Natural killer cell (primary cell): ENCODE measurements at places on chromosomes 5 and 9. TPM values are rescaled to one million over a fixed set of nuclear protein-coding genes. Genes with fewer than 3 reads are reported as not detected.
A peak's percentile ranks its signal among the peaks of the same experiment; 100 is the strongest.

The SOHLH1 gene
- not detected for total RNA-seq

- DNase-seq, result no peak
Measured at GRCh38 chr5:159161361-159162214, 47.8 kb downstream of the RNF145 start.

DNA sequence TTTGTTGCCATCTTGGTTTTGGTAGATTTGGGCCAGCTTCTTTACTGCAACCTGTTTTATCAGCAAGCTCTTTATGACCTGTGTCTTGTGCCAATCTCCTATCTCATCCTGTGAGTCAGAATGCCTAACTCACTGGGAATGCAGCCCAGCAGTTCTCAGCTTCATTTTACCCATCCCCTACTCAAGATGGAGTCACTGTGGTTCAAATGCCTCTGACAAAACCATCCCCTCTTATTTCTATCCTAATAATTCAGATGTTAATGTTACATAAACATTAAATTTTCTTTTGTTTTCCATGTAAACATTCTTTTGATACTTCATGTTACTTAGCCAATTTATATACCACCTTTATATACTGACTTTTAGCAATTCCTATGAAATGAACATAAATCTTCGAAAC is 746.3 kb downstream of the CDH18 start:
- DNase-seq, result no peak

The BARHL1 gene
- total RNA-seq, result not detected

DNA sequence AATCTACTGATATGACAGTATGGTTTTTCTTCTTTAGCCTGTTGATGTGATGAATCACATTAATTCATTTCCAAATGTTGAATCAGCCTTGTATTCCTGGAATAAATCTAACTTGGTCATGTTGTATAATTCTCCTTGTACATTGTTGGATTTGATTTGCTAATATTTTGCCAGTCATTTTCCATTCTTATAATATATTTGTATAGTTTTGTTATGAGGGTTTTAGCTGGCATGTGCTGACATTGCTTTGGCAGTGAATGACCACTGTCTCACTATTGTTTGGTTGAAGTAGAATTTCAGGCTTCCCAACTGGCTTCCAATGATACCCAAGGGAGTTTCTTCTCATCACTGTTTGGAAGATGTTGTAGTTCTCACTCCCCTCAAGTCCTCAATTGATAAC is 983.0 kb upstream of the PTPRD start:
- DNase-seq, result no peak

GRCh38 chr9:101371813-101372212 is 13.0 kb downstream of the BAAT start:
- DNase-seq, result no peak

The CDO1 gene
- total RNA-seq, result not detected

The DMGDH gene
- total RNA-seq, result 0.43 TPM

The PCDHB9 gene
- not detected for total RNA-seq

DNA sequence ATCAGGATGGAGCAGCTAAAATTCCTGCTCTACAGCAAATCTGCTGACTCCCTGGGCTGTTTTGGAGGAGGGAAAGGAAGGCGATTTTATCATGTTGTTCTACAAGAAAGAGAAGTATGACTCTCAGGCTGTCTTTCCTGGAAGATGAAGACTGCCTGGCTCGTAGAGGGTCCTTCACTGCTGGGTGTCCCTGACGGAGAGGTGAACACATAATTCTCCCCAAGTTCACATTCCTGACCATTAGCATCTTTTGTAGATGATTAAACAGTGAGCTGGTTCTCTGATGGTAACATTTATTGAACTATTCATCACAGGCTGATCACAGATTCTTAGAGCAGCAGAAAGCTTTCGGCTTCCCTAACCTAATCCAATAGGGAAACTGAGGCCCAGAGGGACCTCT is 212.4 kb upstream of the GLRA1 start:
- no peak for DNase-seq

The WDR38 gene
- total RNA-seq, result not detected

The CNTLN gene
- total RNA-seq, result 1.6 TPM

DNA sequence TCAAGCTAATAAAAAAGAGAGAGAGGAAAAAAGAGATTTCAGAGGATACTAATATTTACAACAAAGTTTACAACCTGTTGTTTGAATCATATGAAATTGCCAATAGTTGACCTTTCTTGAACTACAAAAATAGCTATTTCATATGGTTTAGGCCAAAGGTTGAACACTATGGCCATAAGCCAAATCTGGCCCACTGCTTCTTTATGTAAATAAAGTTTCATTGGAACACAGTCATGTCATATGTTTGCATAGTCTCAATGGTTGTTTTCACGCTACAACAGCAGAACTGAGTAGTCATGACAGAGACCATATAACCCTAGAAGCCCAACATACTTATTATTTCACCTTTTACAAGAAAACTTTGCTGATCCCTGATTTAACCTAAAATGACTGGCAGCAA is 20.9 kb downstream of the SEMA5A start:
- DNase-seq, result no peak

- no peak for DNase-seq
Measured at GRCh38 chr5:73732045-73732444, 106.0 kb downstream of the ARHGEF28 start.

GRCh38 chr9:2764353-2764752 is 47.0 kb downstream of the KCNV2 start:
- DNase-seq, result peak; percentile 20

DNA sequence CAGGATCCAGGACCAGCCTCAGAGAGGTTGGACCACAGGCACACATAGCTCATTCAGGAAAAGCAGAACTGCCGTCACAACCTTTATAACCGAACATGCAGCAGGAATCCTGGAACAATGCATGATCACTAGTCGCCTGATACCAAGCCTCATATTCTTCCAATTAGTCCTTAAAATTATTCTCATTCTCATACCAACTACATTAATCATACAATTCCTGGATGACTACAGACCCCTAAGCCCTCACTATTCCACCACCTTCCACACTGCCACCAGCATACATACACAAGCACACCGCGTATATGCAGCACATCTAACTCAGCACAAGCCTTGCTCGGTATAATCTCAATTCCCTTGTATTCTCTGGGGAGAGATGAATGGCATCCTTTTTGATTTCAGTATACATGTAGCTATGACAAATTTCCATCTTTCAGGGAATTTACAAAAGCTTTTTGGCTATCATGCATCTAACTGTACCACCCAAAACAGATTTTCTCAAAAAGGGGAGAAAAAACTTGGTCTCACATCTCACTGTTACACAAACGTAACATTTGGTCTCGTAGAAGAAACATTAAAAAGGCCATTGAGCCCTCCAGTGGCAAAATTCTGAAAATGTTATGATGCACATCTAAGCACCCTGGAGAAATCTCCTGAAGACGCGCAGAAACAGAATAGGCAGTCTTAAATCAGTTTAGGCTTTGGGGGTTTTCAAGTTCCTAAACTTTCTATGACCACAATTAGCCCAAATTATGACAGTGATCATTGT is 46.2 kb downstream of the MCTP1 start:
- no peak for DNase-seq

- DNase-seq, result no peak
Measured at GRCh38 chr5:61569353-61569752, 237.3 kb downstream of the ZSWIM6 start.

The C6 gene
- total RNA-seq, result not detected

The F2R gene
- total RNA-seq, result 53.9 TPM

- DNase-seq, result no peak
Measured at GRCh38 chr5:35608881-35609779, 8.5 kb upstream of the SPEF2 start.

The CNTRL gene
- total RNA-seq, result 59.1 TPM

GRCh38 chr5:168274406-168274805 is 17.0 kb upstream of the WWC1 start:
- no peak for DNase-seq

GRCh38 chr9:117448066-117448465 is 33.2 kb upstream of the ASTN2 start:
- no peak for DNase-seq

GRCh38 chr9:114494776-114495569 is 10.3 kb downstream of the WHRN start:
- DNase-seq, result no peak

- DNase-seq, result no peak
Measured at GRCh38 chr9:78821126-78821822, 524.3 kb downstream of the PSAT1 start.

DNA sequence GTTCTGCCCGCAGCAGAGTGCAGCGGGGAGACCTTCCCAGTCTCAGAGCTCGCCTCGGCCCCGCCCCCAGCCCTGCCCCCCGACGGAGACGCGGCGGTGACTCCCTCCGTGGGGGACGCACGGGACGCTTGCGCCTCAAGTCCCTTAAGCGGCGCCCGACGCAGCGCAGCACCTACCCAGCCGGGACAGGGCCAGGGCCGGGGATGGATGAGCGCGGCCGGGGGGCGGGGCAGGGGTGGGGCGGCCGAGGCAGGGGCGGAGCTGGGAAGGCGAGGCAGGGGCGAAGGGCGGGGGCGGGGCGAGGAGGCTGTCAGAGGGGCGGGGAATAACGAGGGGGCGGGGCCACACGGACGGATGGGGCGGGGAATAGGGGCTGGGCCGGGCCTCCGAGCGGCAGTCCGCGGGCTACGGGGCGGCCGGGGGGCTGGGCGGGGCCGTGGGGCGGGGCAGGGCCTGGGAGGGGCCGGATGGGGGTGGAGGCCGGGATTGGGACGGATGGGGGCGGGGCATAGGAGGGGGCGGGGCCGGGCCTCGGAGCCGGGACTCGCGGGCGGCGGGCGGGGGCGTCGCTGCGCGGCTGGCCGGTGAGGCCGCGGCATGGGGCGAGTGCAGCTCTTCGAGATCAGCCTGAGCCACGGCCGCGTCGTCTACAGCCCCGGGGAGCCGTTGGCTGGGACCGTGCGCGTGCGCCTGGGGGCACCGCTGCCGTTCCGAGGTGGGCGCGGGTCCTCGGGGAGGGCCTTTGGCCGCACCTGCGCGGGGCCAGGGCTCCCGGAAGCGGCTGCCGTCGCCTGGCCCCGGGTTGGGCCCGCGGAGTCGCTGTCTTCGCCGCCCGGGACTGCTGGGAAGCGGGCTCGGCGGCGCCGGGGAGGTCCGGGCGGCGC is at the start of gene ARRDC1:
Gene ARRDC1, plus strand, starts transcription at position 566 of the 884 bp plus-strand sequence. Its CDS starts 32 bp downstream, at position 598.
- peak; percentile 96 for DNase-seq

- DNase-seq, result no peak
Measured at GRCh38 chr5:171268700-171269620, 40.1 kb upstream of the TLX3 start.

The GRIA1 gene
- not detected for total RNA-seq

- no peak for DNase-seq
Measured at GRCh38 chr5:119678351-119679028, 49.1 kb downstream of the FAM170A start.

DNA sequence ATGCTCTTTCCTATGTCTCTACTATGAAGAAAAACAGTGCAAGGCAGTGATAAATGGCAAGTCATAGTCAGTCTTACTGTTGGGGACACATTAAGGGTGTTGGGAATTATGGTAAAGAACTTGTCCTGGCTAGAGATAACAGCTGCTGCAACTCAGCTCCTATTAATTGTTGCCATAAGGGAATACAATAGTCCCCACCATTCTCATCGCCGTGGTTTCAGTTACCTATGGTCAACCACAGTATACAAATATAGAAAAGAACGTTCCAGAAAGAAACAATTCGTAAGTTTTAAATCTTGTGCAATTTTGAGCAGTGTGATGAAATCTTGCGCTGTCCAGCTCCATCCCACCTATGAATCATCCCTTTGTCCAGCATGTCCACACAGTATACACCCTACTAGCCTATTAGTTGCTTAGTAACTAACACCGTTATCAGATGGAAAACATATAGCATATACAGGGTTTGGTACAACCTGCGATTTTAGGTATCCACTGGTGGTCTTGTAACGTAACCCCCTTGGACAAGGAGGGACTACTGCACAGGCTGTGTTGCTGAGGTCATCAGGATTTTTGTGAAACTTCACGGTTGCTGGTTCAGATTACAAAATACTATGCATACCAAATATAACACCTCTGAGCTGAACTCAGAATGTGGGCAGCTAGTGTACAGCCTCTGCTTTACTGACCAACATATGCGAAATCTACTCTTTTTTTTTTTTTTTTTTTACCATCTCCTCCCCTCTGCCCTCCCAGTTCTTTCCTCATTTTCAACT is 53.5 kb downstream of the ZFR start:
- no peak for DNase-seq

The FAM153A gene
- 3.5 TPM for total RNA-seq

DNA sequence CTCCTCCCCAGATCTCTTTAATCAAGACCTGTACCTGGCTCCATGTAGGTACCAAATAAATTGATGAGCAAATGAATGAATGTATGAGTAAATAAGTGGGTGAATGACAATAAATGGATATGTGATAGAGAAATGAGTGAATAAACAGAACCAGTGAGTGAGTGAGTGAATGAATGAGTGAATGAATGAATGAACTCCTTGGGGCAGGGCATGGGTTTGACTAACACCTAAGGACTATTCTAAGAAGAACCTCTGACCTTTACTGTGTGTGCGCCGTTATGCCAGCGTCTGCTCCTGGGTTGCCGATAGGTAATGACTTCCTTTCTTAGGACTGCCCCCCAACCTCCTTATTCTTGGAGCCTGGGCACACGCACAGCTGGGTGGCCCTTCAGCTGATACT is 1.8 kb upstream of the RPL26L1 start:
- no peak for DNase-seq

- no peak for DNase-seq
Measured at GRCh38 chr5:168086746-168087145, 204.7 kb upstream of the WWC1 start.

DNA sequence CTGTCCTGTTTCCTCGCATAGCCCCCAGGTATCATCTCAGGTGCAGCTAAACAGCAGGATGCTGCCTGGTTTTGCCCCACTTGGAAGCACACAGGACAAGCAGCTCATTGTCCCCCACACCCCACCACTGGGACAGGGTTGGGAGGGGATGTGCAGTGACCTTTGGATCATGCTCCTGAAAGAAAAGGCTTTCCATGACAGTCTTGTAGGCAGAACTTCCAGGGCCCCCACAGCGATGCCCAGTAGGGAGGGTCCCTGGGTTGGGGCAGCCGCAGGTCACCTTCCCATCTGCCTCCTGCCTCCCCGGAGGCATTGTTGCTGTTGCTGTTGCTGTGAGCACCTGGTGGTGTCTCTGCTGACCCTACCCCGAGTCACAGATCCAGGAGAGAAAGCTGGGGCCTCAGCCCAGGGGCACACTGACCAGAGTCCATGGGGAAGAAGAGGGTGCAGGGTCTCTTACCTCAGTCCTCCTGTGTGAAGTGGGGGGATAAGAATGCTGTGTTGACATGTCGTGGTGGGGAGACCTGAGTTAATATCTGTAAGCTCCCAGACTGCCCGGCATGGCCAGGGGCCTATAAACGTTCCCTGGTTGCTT is 8.5 kb downstream of the CEP72 start:
- no peak for DNase-seq

The PLEKHG4B gene
- total RNA-seq, result not detected

The CCDC69 gene
- 204 TPM for total RNA-seq

The PPP1R26 gene
- total RNA-seq, result 3.6 TPM

- no peak for DNase-seq
Measured at GRCh38 chr9:127567035-127567729, 44.9 kb upstream of the STXBP1 start.

DNA sequence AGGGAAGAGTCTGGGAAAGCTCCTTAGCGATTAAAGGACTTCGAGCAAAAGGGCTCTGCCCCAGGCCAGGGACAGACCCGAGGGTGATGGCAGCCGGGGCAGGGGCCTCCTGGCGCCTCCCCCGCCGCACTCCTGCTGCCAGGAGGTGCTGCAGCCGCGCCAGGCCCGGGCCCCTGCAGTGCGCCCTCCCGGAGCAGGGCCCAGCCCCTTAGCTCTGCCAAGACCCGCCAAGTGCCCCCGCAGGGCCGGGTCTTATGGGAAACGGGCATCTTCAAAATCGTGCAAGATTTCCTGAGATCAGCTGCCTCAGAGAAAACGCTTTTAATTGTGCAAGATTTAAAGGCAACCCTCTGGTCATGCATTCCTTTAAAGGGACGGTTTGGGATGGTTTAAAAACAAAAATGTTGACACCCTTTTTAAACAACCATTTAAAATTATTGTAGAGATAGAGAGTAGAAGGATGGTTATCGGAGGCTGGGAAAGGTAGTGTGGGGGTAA is 52.4 kb downstream of the CDC14B start:
- DNase-seq, result no peak
